ENCODE measurements at places on chromosomes 4 and X. TPM values are rescaled to one million over a fixed set of nuclear protein-coding genes. Genes with fewer than 3 reads are reported as not detected.

Gene KLHL13
- polyA plus RNA-seq = not detected

Gene AMBN
- not detected for polyA plus RNA-seq

Gene CXCL11
- polyA plus RNA-seq = not detected

Gene TECRL
- not detected for polyA plus RNA-seq

Gene APBB2
- not detected for polyA plus RNA-seq

Gene CT47B1
- polyA plus RNA-seq = not detected

Gene MOSPD2
- 7.4 TPM for polyA plus RNA-seq

DNA sequence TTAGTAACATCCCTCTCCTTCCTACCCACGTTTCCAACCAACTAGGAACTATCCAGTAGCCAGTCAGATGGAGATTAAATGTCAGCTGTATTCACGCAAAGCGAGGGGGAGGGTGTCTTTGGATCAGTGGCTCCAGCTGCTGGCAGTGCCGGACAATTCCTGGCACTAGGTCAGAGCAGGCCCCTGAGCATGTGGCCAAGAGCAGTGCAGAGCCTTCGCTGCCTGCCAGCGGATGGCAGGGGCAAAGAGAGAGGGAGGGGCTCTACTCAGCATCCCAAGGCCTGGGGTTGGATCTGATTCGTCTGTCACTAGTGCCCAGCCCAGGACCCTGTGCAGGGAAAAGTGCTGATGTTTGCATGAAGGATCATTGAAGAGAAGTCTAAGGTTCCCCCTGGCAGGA lies 28.7 kb upstream of the JAKMIP1 start:
- H3K4me3 ChIP-seq = no peak overlapping the region
- no peak overlapping the region for H3K27ac ChIP-seq
- DNase-seq = no peak
- no peaks in the 10 kb centered on the region for H3K36me3 ChIP-seq

GRCh38 chrX:154799556-154800348 lies 5.5 kb downstream of the MPP1 start:
- H3K27ac ChIP-seq = no peak overlapping the region
- peaks cover 14% of the 10 kb centered on the region for H3K4me1 ChIP-seq
- no peaks in the 10 kb centered on the region for H3K27me3 ChIP-seq

DNA sequence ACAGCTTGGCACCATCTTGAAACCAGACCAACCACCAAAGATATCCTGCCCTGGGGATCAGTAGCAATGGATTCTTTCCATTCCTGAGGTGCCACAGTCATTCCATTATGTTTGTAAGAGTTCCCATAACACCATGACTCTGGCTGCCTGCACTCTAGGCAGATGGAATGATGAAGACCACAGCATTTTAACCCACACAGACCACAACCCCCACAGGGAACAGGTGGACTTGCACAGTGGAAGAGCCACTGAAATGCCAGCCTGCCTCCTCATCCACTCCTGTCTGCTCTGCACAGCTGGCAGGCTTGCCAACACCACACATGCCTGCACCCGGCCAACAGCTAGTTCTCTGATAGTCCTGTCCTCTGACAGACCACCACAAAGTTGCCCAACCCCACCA lies 2362.2 kb upstream of the AGA start:
- no peak overlapping the region for H3K27ac ChIP-seq
- no peaks in the 10 kb centered on the region for H3K36me3 ChIP-seq
- no peak overlapping the region for H3K4me3 ChIP-seq
- no peak for DNase-seq

GRCh38 chrX:32530802-32531403 lies 680.4 kb downstream of the DMD start:
- no peak for DNase-seq
- no peak overlapping the region for H3K27ac ChIP-seq
- no peak overlapping the region for H3K4me3 ChIP-seq
- no peaks in the 10 kb centered on the region for H3K36me3 ChIP-seq

GRCh38 chr4:98248934-98249333 lies 12.2 kb upstream of the RAP1GDS1 start:
- H3K36me3 ChIP-seq = no peaks in the 10 kb centered on the region
- no peaks in the 10 kb centered on the region for H3K27me3 ChIP-seq
- H3K27ac ChIP-seq = no peak overlapping the region
- DNase-seq = no peak
- H3K4me1 ChIP-seq = no peaks in the 10 kb centered on the region
- no peak overlapping the region for H3K4me3 ChIP-seq

GRCh38 chr4:36432586-36432985 lies 151.2 kb downstream of the DTHD1 start:
- H3K27me3 ChIP-seq = no peaks in the 10 kb centered on the region
- no peaks in the 10 kb centered on the region for H3K4me1 ChIP-seq
- H3K27ac ChIP-seq = no peak overlapping the region
- no peak overlapping the region for H3K4me3 ChIP-seq

All from CD4-positive, alpha-beta memory T cell (primary cell).